ENCODE measurements at places on chromosomes 7 and 10. TPM values are rescaled to one million over a fixed set of nuclear protein-coding genes. Genes with fewer than 3 reads are reported as not detected.

Gene METTL2B
- total RNA-seq, result 57.3 TPM

DNA sequence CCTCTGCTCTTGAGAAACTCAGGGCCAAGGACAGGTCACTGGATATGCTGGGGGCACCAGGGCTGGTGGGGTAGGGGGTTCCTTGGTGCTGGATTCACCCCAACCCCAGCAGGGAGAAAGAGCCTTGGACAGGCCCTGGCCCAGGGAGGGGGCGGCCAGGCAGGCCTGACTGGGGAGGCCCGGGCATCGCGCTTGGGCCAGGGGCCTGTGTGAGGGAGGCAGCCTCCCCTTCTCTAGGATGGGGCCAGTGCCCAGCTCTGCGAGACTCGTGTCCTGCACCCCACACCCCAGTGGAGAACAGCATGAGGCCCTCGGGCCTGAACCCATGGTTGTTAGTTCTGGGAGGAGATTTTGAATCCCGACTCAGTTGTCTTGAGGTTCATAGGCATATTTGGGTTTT lies 217.1 kb downstream of the ZNF248 start:
- no peaks in the 10 kb centered on the region for H3K36me3 ChIP-seq
- no peaks in the 10 kb centered on the region for H3K27me3 ChIP-seq
- no peak for DNase-seq
- H3K4me1 ChIP-seq, result no peaks in the 10 kb centered on the region
- no peak overlapping the region for H3K27ac ChIP-seq

Gene PLEKHS1
- 0.24 TPM for total RNA-seq

Gene CYP26A1
- not detected for total RNA-seq

DNA sequence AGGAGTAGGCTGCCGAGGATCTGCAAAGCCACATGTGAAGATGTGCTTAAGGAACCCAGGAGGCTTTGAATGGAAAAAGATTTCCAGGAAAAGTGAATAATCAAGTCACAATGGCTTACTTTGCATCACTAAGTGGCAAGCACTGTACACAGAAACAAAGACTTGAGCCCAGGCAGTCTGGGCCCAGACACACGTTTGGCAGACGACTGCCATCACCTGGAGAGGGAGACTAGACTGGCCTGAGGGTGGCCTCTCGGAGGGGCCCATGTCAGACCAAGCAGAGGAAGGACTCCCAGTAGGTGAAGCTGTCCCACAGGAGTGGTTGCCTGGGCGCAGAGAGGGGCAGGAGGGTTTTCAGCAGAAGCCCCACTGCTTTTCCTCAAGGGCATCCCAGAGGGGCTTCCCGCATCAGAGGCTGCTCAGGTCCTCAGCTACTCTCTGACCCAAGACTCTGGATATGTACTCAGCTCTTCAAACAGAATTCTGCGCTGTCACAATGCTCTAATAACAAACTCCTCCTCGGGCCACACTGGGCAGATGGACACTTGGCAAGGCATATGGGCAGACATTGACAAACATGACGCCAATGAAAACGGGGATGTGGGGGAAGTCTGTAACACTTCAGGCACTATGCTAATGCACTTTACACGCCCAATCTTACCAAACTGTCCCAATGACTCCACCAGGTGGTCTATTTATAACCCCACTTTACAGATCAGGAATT lies 27.9 kb upstream of the FRAT2 start:
- H3K27me3 ChIP-seq, result no peaks in the 10 kb centered on the region
- no peak for DNase-seq
- H3K4me1 ChIP-seq, result no peaks in the 10 kb centered on the region
- H3K27ac ChIP-seq, result no peak overlapping the region

Gene HDAC9
- total RNA-seq, result 0.14 TPM

Gene LRRC18
- not detected for total RNA-seq

DNA sequence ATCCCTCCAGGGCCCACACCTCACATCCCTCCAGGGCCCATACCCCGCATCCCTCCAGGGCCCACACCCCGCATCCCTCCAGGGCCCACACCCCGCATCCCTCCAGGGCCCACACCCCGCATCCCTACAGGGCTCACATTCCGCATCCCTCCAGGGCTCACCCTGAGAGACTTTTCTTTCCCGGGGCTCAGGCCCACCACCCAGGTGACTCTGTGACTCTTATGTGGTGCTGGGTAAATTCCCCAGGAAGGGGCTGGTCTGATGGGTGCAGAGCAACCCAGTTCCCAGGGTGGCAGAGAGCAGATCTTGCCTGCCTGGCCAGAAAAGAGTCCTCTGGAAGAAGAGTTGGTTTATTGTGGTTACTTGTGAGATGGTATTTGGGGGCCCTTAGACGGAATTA lies 290.7 kb downstream of the TCERG1L start:
- H3K4me3 ChIP-seq, result no peak overlapping the region
- DNase-seq, result no peak
- H3K27ac ChIP-seq, result no peak overlapping the region
- H3K4me1 ChIP-seq, result no peaks in the 10 kb centered on the region
- no peaks in the 10 kb centered on the region for H3K36me3 ChIP-seq

DNA sequence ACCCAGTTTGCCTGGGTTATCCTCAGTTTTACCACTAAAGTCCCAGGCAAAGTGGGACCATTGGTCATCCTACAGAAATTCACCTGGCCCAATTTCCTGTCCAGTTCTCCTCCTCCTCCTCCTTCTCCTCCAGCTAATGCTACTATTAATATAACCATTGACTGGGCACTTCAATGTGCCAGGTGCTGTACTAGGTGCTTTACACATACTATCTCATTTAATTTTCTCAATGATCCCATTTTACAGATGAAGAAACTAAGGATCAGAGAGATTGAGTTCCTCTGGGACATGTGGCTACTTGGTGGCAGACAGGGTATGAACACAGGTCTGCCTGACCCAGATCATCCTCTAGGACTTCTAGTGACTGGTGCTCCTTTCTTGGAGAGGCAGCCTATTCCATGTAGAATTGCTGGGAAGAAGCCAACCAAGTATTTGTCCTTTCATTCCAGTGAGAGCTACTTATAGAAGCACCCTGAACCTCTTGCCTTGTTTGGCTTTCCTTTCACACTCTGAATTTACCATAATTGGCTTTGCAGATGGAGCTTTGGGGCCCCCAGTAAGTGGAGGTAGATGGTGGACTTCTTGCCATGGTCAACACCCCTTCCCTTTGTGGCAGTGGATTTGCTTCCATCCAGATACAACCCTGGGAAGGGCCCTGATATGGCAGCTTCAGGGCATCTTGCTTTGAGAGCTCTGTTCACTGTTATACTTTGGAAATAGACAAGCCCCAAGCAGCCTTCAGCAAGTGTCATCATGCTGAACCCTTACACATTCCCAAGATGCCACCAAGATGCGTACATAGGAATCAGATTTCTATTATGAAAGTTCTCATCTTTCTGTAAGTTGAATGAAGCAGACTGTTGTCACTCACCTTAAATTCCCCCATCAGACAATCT lies 78.7 kb downstream of the MYOF start:
- no peak overlapping the region for H3K4me3 ChIP-seq
- no peak for DNase-seq
- H3K27ac ChIP-seq, result no peak overlapping the region
- H3K4me1 ChIP-seq, result peaks cover 2% of the 10 kb centered on the region

Gene SPDYE17
- total RNA-seq, result not detected

- no peak overlapping the region for H3K4me3 ChIP-seq
- H3K4me1 ChIP-seq, result peaks cover 15% of the 10 kb centered on the region
- no peaks in the 10 kb centered on the region for H3K36me3 ChIP-seq
Observed at GRCh38 chr7:121401896-121402295, 5.8 kb upstream of the FAM3C start.

DNA sequence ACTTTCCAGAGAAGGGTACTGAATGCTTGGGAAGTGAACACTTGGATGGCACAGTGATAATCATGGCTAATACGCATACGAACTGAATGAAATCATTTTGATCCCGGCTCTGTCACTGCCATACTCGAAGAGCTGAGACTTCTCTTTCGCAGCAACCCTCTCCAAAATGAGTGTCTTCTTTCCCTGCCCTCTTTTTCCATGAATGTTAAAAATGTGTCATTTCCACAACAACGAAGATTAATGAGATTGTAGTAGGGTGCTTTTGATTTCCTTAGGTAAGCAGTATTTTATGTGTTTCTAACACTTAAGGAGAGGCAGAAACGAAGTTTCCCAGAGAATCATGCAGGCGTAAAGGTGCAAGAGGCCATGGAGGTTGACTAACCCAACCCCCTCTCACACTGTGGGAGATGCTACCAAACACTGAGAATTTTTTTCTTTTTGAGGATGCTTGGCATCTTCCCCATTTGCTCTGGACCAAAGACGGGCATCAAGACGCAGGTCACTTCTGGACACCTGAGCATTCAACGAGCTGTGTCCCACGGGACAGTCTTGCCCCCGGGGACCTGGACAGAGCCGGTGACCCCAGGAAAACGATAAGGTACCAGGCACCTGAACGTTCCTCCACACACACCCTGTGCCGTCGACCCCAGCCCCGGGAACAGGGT lies 823 bp downstream of the COPG2 start:
- H3K4me3 ChIP-seq, result peak overlapping the region; percentile 80
- H3K36me3 ChIP-seq, result no peaks in the 10 kb centered on the region
- no peaks in the 10 kb centered on the region for H3K27me3 ChIP-seq
- peak overlapping the region; percentile 30 for H3K27ac ChIP-seq
- DNase-seq, result no peak

DNA sequence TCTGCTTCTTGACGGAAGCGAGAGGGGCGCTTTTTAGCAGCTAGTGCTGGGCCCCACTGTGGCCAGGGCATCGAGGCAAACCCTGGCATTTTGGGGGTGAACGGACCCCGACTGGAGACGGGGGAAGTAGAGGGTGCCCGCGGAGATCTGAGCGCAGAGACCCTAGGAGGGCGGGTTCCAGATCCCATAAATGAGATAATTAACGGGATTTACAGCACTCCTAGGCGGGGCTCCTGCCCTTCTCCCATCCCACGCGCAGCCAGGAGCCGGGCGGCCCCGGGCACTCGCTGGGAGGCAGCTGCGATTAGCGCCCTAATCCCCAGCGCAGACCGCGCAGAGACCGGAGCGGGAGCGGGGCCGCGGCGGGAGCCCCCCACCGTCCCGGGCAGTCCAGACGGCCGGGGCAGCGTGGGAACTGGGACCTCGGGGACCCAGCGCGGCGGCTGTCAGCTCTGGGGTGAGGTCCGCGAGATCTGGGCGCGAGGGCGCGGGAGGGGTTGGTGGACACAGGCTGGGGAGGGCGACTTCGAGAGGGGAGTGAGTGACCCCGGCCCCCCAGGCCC lies 735 bp downstream of the JCAD start:
- H3K36me3 ChIP-seq, result no peaks in the 10 kb centered on the region
- peaks cover 73% of the 10 kb centered on the region for H3K27me3 ChIP-seq
- DNase-seq, result no peak
- H3K27ac ChIP-seq, result no peak overlapping the region
- no peak overlapping the region for H3K4me3 ChIP-seq

DNA sequence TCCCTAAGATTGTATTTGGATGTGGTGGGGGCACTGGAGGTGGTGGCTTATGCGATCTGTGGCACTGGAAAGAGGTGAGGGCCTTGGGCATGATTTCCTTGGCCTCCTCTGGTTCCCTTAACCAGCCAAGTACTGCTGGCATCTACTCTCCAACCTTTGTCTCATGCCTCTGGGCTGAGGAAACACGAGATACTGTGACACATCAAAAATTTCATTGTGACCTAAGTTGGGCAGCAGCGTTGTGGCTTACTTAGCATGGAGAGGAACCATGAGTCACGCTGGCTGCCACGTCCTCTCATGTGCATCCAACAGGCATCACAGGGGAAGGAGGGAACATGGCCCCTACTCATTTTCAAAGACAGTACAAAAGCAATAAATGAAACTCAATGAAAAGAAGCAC lies 29.7 kb upstream of the GSDME start:
- H3K27ac ChIP-seq, result no peak overlapping the region
- no peaks in the 10 kb centered on the region for H3K27me3 ChIP-seq
- H3K4me1 ChIP-seq, result no peaks in the 10 kb centered on the region
- H3K36me3 ChIP-seq, result peaks cover 15% of the 10 kb centered on the region
- H3K4me3 ChIP-seq, result no peak overlapping the region
- no peak for DNase-seq

DNA sequence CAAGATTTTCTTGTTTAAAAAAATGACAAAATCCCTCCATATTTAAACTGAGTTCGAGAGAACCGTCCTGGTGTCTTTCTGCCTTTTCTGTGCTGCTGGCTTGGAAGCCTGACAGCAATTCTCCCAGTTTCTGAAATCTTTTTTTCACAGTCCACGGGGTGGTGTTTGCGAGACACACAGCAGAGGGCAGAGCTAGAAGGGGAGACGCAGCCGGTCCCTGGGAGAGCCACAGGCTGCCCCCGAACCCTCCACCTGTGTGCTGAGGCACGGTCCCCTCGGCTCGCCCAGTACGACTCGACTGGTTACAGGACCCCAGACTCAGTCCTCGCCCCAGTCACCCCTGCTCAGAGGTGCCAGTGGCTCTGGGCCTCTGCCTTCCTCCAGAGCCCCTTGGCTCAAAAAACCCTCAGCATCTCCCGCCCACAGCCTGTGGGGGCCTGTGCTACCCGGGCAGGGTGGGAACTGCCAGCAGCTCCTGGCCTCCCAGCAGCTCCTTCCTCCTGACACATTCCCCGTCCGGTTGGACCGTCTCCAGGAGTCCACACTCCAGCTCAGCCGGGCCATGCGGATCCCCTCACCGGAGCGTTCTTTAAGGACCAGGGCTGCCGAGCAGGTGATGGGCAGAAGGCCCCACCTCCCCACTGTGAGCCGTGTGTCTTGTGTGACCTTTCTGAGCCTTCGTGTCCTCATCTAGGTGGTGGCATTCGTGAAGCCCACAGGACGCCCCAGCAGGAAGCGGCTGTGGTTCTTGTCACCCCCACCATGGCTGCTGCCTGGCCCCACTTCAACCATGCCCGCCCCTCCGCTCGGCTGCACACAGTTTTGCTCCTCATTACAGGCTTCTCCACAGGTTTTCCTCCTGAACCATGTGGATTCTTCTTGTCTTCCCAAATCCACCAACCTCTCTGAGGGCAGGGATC lies 52.3 kb upstream of the EN2 start:
- no peak overlapping the region for H3K27ac ChIP-seq
- H3K36me3 ChIP-seq, result no peaks in the 10 kb centered on the region
- peak; percentile 17 for DNase-seq
- H3K4me1 ChIP-seq, result peaks cover 10% of the 10 kb centered on the region

DNA sequence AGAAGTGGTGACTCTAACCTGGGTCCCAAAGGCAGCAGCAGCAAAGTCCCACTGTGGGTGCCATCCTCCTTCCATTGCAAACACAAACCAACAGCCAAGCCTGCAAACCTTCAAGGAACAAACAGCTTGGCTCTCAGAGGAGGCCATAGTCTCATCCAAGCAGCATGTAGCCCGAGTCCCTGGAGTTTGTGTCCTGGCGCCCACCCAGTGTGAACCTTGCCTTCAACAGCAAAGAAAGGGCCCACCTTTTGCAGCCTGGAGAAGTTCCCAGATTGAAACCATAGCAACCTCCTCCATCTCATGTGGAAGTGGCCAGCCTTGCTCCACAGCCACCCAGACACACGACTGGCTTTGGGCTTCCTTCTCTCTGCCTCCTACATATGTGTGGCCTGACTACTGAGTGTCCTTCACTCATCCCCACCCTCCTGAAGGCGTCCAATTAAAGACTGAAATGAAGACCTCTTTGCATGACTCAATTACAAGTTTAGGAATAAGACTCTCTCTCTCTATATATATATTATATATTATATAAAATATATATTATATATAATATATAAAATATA lies 106.1 kb downstream of the C10orf90 start:
- no peak overlapping the region for H3K4me3 ChIP-seq
- H3K27ac ChIP-seq, result no peak overlapping the region
- no peaks in the 10 kb centered on the region for H3K36me3 ChIP-seq

All from activated naive CD8-positive, alpha-beta T cell treated with anti-CD3 and anti-CD28 coated beads for 36 hours (primary cell).